ENCODE measurements at places on chromosomes 1 and 21.
A peak's percentile ranks its signal among the peaks of the same experiment; 100 is the strongest.

- DNase-seq: peak; percentile 17
These were observed 15.7 kb upstream of the LUZP1 start for GRCh38 chr1:23184212-23184934.

- DNase-seq: no peak
These were observed 1205.3 kb upstream of the ADGRL4 start for GRCh38 chr1:80211691-80212380.

- DNase-seq: no peak
These were observed 17.7 kb upstream of the KLHDC8A start for GRCh38 chr1:205374210-205375078.

- no peak for DNase-seq
These were observed 39.1 kb downstream of the CRYAA start for GRCh38 chr21:43207868-43208267.

DNA sequence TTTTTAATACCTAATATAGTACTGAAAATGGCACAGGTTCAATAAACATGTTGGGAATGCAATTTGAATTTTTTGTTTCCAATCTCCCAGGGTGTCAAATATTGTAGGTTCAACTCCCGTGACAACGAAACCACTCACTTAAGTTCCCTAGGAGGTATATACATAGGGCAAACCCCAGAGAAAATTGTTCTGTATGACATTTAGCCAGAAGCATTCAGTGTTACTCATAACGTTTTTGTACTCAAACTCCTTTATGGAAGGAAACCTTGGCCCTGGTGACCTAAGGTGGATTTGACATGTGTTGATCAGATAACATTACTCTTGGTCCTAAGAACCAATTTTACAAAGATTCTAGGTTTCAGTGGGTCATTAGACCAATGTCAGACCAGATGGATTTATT is 110.6 kb downstream of the USP25 start:
- DNase-seq: no peak

Data from stimulated activated CD4-positive, alpha-beta T cell treated with anti-CD3 and anti-CD28 coated beads, Interleukin-4, amount 100 ng/mL, for 1 hour (primary cell).